ENCODE measurements at places on chromosomes 2 and 18. TPM values are rescaled to one million over a fixed set of nuclear protein-coding genes. Genes with fewer than 3 reads are reported as not detected.

Gene ANTXR1
- total RNA-seq, result 45.2 TPM

Gene ITGA4
- 86.3 TPM for total RNA-seq

Gene CHRND
- total RNA-seq, result not detected

Gene CNDP1
- total RNA-seq, result not detected

Gene RAX
- not detected for total RNA-seq

Gene POMC
- 0.85 TPM for total RNA-seq

Gene COLEC11
- total RNA-seq, result 1.2 TPM

Gene L3MBTL4
- under 0.01 TPM for total RNA-seq

Gene ACSL3
- total RNA-seq, result 124 TPM

Gene UGT1A4
- total RNA-seq, result not detected

Gene SCN9A
- total RNA-seq, result 22.0 TPM

Gene GRB14
- total RNA-seq, result 12.8 TPM

Gene TCF4
- total RNA-seq, result 89.6 TPM

Gene TRPM8
- under 0.01 TPM for total RNA-seq

Gene EPB41L3
- total RNA-seq, result 24.0 TPM

Gene ABCB11
- not detected for total RNA-seq

Gene OR6B2
- total RNA-seq, result not detected

Gene CYP27A1
- 0.58 TPM for total RNA-seq

Gene SP9
- total RNA-seq, result not detected

Gene MYOM1
- 0.38 TPM for total RNA-seq

Gene MDH1B
- total RNA-seq, result 0.56 TPM

Gene NEB
- under 0.01 TPM for total RNA-seq

Gene INHBB
- 0.85 TPM for total RNA-seq

Gene ARHGAP15
- not detected for total RNA-seq

Gene TMEM185B
- 29.0 TPM for total RNA-seq

Gene ESCO1
- 18.0 TPM for total RNA-seq

Gene NPC1
- 20.5 TPM for total RNA-seq

Gene DPP10
- total RNA-seq, result not detected

Gene SERPINB12
- not detected for total RNA-seq

Gene APCDD1
- total RNA-seq, result 0.19 TPM

Gene PAX3
- total RNA-seq, result not detected

Gene ZNF892
- total RNA-seq, result 4.0 TPM

Gene CAVIN2
- 41.2 TPM for total RNA-seq

Gene ANO7
- total RNA-seq, result 0.85 TPM

Gene PPP1R1C
- total RNA-seq, result 0.77 TPM

Gene PRSS56
- not detected for total RNA-seq

Gene SAG
- not detected for total RNA-seq

Gene CTDSP1
- total RNA-seq, result 40.8 TPM

Gene ACMSD
- 0.28 TPM for total RNA-seq

Gene SPEG
- total RNA-seq, result 7.9 TPM

Gene SRD5A2
- total RNA-seq, result not detected

Gene CCDC150
- total RNA-seq, result 3.9 TPM

Gene FRZB
- under 0.01 TPM for total RNA-seq

Gene MRPS5
- 47.1 TPM for total RNA-seq
